Upper lobe of right lung (tissue), 1 donor: ENCODE measurements at places on chromosomes 2 and 18.

- DNase-seq, result peak; percentile 92
Observed at GRCh38 chr18:55321265-55322177, 266.5 kb downstream of the TCF4 start.

- DNase-seq, result peak; percentile 78
Observed at GRCh38 chr2:114661971-114662939, 219.8 kb downstream of the DPP10 start.

DNA sequence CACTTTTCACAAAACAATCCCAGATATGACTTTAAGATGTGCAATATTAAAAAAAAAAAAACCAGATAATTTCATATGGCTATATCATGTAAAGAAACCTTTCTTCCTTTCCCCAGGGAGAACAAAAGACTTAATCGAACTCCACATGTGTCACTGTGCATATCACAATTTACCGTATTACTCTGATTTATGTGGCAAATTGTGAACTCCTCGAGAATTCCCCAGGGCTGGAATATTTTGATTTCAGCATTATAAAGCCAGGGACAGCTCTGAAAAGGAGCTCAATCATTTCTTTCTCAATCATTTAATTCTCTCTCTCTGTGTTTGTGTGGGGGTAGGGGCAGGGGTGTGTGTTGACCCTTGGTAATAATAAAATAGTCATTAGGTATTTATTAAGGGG lies 165.8 kb downstream of the TDRD15 start:
- no peak for DNase-seq

GRCh38 chr2:200199005-200199404 lies 107.5 kb upstream of the SPATS2L start:
- no peak for DNase-seq

GRCh38 chr2:99140860-99141109 lies 722 bp upstream of the C2orf15 start:
- no peak for DNase-seq

DNA sequence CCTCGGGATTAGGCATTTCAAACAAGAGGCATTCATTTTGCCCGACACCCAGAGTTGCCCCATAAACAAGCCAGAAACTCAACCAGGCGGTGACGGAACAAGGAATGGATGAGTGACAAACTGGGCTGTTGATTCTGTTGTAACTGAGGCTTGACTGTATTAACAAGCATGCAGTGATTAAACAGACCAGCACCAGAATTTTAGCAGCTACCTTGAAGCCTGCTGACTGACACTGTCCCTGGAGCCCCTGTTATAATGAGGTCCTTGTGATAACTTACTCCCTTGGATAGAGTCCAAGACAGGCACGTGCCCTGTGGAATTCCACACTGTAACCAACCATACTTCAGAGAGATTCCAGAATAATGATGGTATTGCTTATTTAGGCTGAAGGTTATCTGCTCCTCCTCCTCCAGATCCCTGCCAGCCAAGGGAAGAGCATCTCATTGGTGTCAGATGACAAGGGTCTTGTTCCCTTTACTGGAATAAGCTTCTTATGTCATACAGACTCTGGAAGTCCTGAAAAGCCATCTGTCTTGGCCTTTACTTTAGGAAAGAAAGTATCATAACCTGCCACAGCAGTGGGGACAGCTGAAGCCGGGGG lies 97.1 kb upstream of the RMDN2 start:
- no peak for DNase-seq

GRCh38 chr2:26009567-26009963 lies 24.3 kb upstream of the RAB10 start:
- DNase-seq, result no peak

- DNase-seq, result no peak
Observed at GRCh38 chr18:53790786-53791185, 433.7 kb downstream of the MBD2 start.

GRCh38 chr2:38207168-38207567 lies 131.2 kb upstream of the CYP1B1 start:
- DNase-seq, result no peak

GRCh38 chr2:190110699-190111098 lies 48.2 kb upstream of the MSTN start:
- no peak for DNase-seq

DNA sequence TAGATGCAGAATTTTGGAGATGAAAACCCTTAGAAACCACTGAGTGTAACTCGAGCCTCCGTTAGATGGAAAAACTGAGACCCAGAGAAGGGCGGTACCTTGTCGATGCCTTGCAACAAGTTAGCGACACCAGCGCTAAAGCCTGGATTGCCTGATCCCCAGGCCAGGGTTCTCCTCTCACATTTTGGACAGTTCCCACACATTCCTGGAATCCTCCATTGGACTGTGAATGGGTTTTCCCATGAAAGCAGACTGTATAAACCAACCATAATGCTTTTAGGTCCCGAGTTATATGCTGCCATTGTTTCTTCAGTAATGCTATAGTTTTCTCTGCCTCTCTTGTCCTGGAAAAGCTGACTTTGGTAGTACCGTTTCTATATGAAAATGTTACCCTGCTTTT lies 37.1 kb upstream of the LPIN1 start:
- no peak for DNase-seq

DNA sequence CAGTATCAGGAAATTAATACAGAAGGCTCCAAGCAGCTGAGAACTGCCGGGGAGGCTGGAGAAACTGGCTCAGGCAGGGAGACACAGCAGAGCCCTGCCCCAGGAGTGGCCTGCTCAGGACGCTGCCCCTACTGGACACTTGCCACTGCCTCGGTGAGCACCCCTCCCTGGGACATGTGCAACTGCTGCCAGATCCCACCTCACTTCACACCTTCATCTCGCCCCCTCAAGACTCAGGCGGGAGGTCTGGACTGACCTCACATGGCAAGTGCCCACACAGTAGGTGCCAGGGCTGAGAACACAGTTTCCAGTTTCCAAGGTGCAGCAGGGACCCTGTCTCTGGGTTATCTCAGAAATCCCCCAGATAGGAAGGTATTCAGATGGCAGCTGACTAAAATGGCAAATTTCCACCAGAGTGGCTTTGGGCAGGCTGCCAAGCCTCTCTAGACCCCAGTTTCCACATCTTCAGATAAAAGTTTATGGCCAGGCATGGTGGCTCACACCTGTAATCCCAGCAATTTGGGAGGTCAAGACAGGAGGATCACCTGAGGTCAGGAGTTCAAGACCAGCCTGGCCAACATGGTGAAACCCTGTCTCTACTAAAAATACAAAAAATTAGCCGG lies 33.7 kb upstream of the LBH start:
- DNase-seq, result no peak

GRCh38 chr2:157204401-157204800 lies 53.1 kb upstream of the GALNT5 start:
- DNase-seq, result no peak
